ENCODE measurements at places on chromosomes 1 and 21. TPM values are rescaled to one million over a fixed set of nuclear protein-coding genes. Genes with fewer than 3 reads are reported as not detected.
A peak's percentile ranks its signal among the peaks of the same experiment; 100 is the strongest.

Gene LAMTOR5
- 137 TPM for total RNA-seq

Gene NBPF10
- total RNA-seq, result 1.7 TPM

Gene OLFML3
- total RNA-seq, result 0.25 TPM

Gene TIE1
- not detected for total RNA-seq

Gene CD1E
- not detected for total RNA-seq

Gene APCS
- 0.42 TPM for total RNA-seq

GRCh38 chr1:167587342-167587741, 33.8 kb upstream of the CREG1 start:
- DNase-seq, result no peak

- DNase-seq, result peak; percentile 16
Observed at GRCh38 chr1:10338047-10338446, 60.8 kb upstream of the PGD start.

GRCh38 chr1:206575894-206576737, 36.1 kb downstream of the EIF2D start:
- DNase-seq, result no peak

DNA sequence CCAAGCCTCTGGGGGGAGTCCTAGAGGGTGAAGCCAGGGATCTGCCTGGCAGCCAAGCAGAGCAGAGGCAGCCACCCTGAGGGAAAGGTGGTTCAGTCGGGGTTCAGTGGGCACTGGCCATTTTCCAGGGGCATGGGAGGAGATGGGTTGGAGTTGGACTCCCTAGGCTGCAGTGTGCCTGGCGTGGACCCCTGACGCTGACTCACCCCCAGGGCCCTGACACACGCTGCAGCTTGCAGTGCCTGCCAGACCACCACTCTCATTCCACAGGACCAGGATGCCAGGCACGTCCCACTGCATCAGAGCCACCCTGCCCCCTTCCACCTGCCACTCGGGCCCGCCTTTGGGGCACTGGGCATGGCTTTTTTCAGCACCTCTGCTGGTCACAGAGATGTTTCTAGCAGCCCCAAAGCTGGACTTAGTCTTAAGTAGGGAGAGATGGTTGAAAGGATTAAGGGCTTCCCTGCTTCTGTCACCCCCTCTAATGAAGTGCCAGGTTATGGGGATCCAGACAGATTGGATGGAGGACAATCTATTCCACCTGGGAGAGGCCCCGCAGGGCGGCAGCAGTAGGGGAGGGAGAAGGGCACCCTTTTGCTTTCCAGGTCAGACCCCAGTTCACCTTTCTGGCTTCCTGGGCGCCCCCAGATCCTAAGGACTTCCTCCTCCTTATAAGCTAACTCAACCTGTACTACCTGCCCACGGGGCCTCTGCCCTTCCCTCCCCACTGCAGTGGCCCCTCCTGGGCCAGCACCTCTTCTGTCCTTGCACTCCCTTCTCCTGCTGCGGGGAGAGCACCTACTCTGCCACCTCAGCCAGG, 1.6 kb downstream of the SYT2 start:
- no peak for DNase-seq

- no peak for DNase-seq
Observed at GRCh38 chr1:47547753-47548573, 110.1 kb downstream of the FOXD2 start.

DNA sequence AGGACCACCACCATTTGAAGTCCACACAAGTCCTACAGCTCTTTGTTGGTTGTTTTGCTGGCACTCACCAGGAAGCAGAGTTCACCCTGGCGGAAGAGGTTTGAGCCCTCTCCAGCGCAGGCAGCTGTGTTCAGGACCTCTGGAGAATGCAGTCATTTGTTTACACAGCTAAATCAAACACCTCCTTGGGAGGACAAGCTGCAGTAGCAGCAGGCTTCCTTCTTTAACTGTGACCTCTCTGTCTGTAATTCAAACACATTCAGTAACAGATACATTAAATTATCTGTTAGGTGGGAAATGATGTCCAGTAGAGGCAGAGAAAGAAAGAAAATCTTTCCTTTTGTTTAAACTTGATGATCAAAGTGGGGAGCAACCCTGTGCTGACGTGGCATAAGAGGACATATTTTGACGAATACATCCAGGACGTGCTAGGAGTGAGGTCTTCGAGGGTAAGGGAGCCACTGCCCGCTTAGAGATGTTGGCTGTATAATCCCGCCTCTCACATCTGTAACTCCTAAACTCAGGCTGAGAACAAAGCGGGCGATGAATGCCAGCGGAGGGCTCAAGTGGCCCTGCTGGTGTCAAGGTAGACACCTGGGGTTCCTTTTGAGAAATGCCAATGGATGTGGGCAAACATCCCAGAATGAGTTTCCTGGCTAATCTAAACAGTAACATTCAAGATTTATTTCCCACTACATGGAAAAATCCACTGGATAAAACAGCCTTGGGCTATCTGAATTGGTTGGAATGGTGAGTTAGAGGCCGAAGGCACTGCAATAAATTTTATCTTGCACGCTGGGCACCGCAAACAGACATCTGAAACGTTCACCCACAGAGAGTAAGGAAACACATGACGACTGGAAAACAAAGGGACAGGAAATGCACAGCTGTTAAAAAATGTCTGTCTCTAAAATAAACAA, 51.7 kb downstream of the ABCA4 start:
- no peak for DNase-seq

GRCh38 chr1:29213055-29213454, 17.7 kb downstream of the MECR start:
- no peak for DNase-seq

DNA sequence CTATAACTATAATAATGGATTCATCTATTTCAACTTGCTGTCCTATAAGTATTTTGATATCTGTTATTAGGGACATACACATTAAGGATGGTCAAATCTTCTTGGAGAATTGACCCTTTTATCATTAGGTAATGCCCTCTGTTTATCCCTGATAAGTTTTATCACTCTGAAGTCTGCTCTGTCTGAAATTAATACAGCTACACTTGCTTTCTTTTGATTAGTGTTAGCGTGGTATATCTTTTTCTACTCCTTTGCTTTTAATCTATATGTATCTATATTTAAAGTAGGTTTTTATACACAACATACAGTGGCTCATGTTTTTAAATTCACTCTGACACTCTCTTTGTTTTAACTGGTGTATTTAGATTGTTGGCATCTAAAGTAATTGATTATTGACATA, 69.9 kb upstream of the EXO1 start:
- no peak for DNase-seq

DNA sequence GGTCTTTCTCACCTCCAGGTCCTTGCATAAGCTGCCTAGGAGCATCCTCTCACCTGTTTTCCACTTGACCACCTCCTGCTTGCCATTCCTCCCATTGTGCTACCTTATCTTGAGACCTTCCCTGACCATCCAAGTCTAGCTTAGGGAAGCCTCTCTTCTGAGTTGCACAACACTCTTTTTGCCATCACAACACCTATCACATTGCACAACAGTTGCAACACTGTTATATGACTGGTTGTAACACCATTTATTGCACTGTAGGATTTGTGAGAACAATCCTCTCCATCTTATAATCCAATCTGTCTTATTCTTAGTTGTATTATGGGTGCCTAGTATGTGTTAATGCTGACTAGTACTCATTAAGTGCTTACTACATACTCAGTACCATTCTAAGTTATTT, 488.7 kb downstream of the OMA1 start:
- DNase-seq, result no peak

DNA sequence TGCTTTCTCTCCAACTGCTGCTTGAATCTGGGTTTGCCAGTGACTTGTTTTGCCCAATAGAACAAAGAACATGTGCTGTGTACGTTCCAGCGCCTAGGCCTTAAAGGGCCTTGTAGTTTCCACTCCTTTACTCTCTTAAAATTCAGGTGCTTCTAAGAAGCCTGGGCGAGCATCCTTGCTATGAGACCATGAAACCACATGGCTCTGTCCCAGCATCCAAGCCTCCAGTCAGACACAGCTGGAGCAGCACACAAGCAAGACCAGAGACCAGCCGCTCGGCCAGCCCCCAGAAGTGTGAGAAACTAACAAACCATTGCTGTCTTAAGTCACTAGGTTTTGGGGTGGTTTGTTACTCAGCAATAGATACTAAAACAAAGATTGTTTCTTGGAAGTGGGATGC, 15.1 kb downstream of the PLEKHO1 start:
- no peak for DNase-seq

- peak; percentile 34 for DNase-seq
Observed at GRCh38 chr1:46747683-46748288, 28.9 kb upstream of the EFCAB14 start.
